HEK293T (cell line): ENCODE measurements at places on chromosomes 3 and 15.

- no peak for DNase-seq
Observed at GRCh38 chr3:47606165-47606564, 27.5 kb upstream of the CSPG5 start.

DNA sequence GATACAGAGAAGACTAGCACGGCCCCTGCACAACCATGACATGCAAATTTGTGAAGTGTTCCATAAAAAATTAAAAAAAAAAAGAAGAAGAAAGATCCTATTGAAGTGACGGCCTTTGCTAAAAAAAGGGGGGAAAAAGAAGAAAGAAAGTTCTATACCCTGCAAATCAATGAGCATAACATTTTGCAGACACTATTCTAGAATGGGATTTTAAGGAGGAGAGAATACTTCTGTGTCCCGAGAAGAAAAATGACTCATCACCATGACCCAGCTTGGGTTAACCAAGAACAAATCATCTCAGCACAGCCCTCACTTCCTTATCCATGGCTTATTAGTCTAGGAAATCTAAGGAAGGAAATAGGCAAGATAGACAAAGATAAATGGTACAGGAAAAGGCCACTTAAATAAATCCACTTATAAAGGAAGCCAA, 7.4 kb upstream of the SH3BP5 start:
- no peak for DNase-seq

- no peak for DNase-seq
Observed at GRCh38 chr3:33544126-33544525, 103.9 kb upstream of the UBP1 start.

GRCh38 chr15:35506272-35506870, 39.6 kb downstream of the DPH6 start:
- DNase-seq, result no peak

GRCh38 chr3:132038198-132038825, 3.5 kb upstream of the CPNE4 start:
- peak; percentile 20 for DNase-seq

GRCh38 chr3:177345049-177345972, 148.0 kb upstream of the TBL1XR1 start:
- DNase-seq, result peak; percentile 72

- no peak for DNase-seq
Observed at GRCh38 chr3:13349823-13350222, 70.3 kb downstream of the NUP210 start.

DNA sequence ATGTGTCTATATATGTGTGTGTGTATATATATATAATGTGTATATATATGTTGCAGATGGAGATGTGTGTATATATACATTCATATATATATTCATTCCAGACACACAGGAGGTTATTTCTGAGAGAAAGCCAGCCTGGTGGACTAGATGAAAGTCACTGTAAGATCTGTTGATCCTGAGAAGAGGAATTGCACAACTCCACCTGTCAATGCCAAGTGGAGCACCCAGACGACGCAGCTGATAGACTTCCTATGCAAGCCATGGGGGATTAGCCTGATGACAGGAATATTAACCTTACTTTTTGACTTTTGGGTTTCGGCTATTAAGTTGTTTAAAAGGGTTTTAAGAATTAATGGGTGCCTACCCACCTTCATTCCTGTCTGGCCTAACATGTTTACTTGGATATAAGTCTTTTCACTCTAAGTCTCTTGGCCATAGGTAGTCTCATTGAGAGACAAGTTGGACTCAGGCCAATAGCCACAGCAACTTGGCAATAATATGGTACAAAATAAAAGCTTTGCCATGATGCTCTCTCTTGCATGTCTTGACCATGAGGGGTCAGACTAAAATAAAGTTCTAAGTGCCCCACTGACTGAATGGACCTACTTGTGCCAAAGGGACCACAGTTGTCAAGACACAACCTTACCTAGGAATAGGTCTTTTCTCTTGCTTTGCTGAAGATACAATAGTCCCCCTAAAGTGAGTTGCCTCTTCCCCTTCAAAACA, 35.9 kb upstream of the GOLGA6L2 start:
- DNase-seq, result no peak

- no peak for DNase-seq
Observed at GRCh38 chr3:71469138-71469435, 114.4 kb downstream of the FOXP1 start.

- no peak for DNase-seq
Observed at GRCh38 chr3:20052851-20053250, 12.6 kb downstream of the KAT2B start.

- no peak for DNase-seq
Observed at GRCh38 chr3:175311946-175312345, 452.8 kb downstream of the NAALADL2 start.

GRCh38 chr3:28132941-28133340, 108.5 kb upstream of the CMC1 start:
- DNase-seq, result no peak

DNA sequence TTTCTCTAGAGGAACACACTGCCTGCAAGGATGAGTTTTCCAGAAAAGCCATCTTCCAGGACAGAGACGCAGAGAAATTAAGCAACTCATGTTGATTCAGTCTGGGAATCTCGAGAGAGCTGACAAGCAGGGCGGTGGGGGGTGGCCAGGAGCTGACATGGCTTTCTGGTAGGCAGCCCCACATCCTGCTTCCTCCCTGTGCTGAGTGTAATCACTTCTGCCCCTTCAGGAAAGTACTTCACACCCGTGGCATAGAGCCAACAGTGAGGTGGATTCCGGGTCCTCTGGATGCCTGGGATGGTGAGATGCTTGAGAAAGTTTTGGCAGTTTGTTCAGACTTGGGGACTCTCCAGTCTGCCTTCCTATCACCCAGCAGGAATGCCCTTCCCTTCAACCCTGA, 221.1 kb downstream of the SLCO3A1 start:
- DNase-seq, result no peak

GRCh38 chr3:140199008-140199407, 264.0 kb downstream of the CLSTN2 start:
- no peak for DNase-seq

GRCh38 chr15:87121336-87121735, 1041.7 kb downstream of the AGBL1 start:
- DNase-seq, result no peak

DNA sequence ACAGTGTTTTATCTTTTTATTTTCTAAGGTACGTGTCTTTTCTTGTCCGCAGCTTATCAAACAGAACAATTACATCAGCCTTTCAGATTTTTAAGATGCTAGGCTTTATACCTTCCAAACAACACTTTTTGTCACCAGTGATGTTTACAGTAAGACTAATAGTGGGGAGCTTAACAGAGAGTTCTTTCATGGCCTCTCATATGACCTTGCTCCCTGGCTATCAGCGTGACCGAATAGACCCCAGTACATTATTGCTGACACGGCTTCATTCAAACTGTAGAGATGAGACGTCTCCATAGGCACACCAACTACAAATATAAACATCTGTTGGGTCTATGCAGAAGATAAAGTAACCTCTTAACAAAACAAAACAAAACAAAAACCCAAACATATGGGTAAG, 477.6 kb upstream of the KCNMB2 start:
- DNase-seq, result no peak

DNA sequence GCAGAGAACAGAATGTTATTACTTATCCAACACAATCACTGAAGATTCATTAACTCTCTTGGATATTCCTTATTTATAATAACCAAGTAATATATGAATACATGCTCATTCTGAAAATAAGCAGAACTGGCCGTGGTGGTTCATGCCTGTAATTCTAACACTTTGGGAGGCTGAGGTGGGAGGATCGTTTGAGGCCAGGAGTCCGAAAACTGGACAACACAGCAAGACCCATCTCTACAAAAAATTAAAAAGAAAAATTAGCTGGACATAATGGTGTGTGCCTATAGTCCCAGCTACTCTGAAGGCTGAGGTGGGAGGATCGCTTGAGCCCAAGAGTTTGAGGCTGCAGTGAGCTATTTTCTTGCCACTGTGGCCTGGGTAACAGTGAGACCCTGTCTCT, 25.9 kb downstream of the RNF168 start:
- DNase-seq, result no peak

- peak; percentile 56 for DNase-seq
Observed at GRCh38 chr3:8970971-8971589, 7.8 kb upstream of the RAD18 start.

DNA sequence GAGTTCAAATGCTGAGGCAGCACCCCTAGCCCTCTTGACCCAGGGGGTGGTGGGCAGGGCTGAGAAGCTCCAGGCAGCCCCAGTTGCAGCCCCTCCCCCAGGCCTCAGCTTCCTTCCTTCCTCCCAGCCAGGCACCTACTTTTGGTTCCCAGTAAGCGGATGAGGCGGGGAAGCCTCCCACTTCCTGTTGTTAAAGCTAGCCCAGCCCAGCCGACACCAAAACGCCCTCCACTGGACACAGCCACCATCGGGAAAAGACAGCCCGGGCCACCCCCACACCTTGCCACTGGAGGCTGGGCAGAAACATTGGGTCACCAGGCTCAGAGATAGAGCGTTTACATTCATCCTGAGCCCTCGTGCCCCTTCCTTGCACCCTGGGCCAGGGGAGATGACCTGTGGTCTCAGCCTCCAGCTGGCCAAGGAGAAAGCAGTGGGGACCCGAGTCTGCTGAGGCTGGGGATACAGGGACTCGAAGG, 3.5 kb downstream of the DUSP7 start:
- no peak for DNase-seq

GRCh38 chr3:149705416-149705815, 46.9 kb downstream of the COMMD2 start:
- no peak for DNase-seq

GRCh38 chr3:194667363-194667762, 4.6 kb downstream of the LSG1 start:
- no peak for DNase-seq

DNA sequence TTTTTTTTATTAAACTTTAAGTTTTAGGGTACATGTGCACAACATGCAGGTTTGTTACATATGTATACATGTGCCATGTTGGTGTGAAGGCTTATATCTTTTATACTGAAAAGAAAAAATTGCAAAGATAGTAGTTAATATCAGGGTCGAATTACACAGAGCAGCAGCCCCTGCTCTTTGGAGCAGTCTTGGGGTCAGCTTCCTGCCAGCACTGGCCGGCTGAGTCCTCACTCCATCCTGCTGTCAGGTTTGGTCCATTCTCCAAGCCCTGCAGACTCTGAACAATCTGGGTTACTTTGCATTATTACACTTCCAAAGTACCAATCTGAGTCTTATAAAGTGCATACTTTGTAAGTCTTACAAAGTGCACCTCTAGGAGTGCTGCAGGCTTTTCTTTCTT, 66.0 kb downstream of the COL8A1 start:
- no peak for DNase-seq

- no peak for DNase-seq
Observed at GRCh38 chr3:14801031-14801430, 17.7 kb upstream of the FGD5 start.

DNA sequence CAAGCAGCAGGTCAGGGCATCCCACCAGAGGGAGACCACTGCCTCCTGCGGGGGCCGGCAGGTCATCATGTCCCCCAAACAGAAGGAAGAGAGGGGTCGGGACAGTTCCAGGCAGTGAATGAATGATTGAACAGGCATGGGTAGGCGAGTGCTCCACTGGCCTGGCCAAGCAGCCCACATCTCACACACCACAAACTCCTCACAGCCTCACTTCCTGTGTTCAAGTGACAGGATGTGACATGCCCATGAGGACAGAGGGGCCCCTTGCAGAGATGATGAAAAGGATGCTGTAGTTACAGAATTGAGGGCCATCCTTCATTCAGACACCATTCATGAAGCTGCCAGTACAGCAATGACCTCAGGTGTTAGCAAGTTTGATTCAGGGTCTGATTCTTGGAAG, 3.7 kb downstream of the IQSEC1 start:
- no peak for DNase-seq

GRCh38 chr15:57592426-57592825, 722 bp downstream of the MYZAP start:
- DNase-seq, result no peak

DNA sequence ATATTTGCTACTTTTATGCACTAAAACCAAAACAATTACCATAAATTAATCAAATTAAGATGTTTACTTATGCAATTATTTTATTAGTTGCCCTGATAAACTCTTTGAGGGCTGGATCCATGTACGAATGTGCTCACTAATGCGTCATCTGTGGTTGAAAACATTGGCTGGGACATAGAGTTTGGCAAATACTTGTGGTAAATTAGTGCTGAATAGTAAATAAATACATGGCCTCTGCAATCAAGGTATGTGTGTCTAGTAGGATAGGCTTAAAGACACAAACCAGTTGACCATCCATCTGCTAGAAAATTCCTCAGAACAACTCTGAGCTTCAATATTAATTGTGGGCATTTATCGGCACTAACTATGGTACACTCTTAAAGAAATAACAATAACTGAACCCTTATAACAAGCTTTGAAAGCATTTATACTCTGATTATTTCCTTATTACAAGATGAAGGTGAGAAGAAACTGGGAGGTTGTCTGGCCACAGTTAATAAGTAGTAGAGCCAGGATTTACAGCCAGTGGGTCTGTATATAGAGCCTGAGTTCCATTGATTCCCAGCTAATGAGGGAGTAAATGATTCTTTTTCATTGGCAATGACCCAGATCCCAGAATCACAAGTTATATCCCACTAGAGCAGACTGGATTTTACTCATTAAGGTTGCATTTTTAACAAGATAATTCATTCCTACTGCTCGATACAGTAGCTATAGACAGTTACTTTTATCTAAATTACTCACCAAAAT, 169.5 kb upstream of the CNTN6 start:
- no peak for DNase-seq

DNA sequence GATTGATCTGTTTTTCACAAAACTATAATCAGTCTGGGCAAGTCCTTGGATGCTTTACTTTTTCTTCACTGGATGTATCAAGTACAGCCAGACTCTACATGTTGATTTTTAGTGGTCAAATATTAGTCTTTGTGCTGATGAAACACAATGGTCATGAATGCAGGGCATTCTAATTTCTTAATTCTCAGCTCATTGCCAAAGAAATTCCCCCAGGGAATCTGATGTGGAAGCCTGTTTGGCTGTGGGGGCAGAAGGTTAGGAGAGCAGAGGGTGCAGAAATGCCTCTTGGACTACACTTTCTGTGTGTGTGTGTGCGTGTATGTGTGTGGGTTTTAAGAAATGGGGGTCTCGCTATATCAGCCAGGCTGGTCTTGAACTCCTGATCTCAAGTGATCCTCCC, 48.7 kb upstream of the HACD2 start:
- DNase-seq, result no peak

GRCh38 chr15:69653846-69654245, 201.2 kb downstream of the RPLP1 start:
- no peak for DNase-seq

- DNase-seq, result no peak
Observed at GRCh38 chr3:56816061-56816460, 14.3 kb upstream of the ARHGEF3 start.

- no peak for DNase-seq
Observed at GRCh38 chr3:17500618-17501017, 241.8 kb downstream of the TBC1D5 start.

GRCh38 chr15:54273928-54274327, 295.7 kb downstream of the UNC13C start:
- DNase-seq, result peak; percentile 4

DNA sequence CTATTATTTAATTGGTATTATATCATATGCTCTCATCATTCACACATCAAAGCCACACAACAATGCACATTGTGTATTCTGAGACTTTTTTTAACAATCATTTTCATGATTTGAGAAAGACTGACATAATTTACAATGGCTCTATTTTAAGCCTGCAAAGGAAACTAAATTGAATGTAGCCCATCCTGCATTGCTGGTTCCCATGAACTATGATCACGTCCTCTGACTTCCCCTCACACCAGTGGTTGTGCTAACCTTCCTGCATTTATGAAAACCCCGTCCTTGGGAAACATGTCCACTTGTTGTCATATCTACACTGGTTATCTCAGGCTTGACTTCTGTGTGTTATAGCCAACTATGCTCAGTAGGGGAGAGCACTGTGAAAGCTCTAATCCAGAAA, 546.2 kb downstream of the MECOM start:
- DNase-seq, result no peak

GRCh38 chr15:45869034-45869668, 234.3 kb downstream of the SQOR start:
- DNase-seq, result no peak
